ENCODE measurements at places on chromosomes 4 and X. TPM values are rescaled to one million over a fixed set of nuclear protein-coding genes. Genes with fewer than 3 reads are reported as not detected.

IL2RG gene
- total RNA-seq = 397 TPM

GRCh38 chrX:2540426-2540947 lies 39.7 kb upstream of the DHRSX start:
- no peak overlapping the region for H3K4me3 ChIP-seq
- no peaks in the 10 kb centered on the region for H3K27me3 ChIP-seq
- H3K4me1 ChIP-seq = no peaks in the 10 kb centered on the region
- no peaks in the 10 kb centered on the region for H3K36me3 ChIP-seq
- H3K27ac ChIP-seq = no peak overlapping the region

- no peak overlapping the region for H3K4me3 ChIP-seq
- no peak overlapping the region for H3K27ac ChIP-seq
- H3K4me1 ChIP-seq = peaks cover 5% of the 10 kb centered on the region
- no peak for DNase-seq
Observed at GRCh38 chrX:153645151-153645550, 1.9 kb upstream of the DUSP9 start.

DNA sequence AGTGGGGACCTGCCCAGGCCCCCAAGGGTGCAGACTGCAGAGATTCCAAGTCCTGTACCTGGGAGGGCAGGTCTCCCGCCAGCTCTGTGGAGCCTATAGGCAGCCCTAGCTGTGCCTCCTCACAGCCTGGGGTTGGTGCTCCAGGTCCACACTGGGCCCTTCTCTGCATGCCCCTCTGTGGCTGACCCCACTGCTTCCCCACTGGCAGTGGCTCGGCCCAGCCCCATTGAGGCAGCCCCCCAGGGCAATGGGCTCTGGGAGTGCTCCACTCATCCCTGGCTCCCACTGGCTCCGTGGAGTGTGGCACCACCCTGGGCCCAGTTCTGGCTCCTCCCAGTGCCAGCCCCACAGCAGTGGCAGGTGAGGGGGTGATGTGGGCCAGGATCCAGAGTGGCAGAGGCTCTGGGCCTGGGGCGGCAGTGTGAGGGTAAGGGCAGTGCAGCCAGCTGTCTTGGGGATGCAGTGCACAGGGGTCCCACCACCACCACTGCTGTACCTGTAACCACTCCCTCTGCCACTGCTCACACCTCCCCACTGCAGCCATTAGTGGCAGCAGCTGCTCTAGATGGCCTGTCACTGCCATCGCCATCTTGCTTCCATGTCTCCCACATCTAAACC lies 312.2 kb downstream of the GPM6A start:
- H3K27ac ChIP-seq = no peak overlapping the region
- no peaks in the 10 kb centered on the region for H3K36me3 ChIP-seq
- no peak for DNase-seq
- H3K4me3 ChIP-seq = no peak overlapping the region

- peak; percentile 56 for DNase-seq
- peaks cover 3% of the 10 kb centered on the region for H3K36me3 ChIP-seq
- H3K4me1 ChIP-seq = peaks cover 68% of the 10 kb centered on the region
Observed at GRCh38 chr4:48138936-48139335, 4.9 kb upstream of the TXK start.

- no peaks in the 10 kb centered on the region for H3K4me1 ChIP-seq
- no peaks in the 10 kb centered on the region for H3K27me3 ChIP-seq
- H3K4me3 ChIP-seq = no peak overlapping the region
- DNase-seq = no peak
- H3K27ac ChIP-seq = no peak overlapping the region
Observed at GRCh38 chr4:188372829-188373228, 233.6 kb downstream of the TRIML1 start.

DNA sequence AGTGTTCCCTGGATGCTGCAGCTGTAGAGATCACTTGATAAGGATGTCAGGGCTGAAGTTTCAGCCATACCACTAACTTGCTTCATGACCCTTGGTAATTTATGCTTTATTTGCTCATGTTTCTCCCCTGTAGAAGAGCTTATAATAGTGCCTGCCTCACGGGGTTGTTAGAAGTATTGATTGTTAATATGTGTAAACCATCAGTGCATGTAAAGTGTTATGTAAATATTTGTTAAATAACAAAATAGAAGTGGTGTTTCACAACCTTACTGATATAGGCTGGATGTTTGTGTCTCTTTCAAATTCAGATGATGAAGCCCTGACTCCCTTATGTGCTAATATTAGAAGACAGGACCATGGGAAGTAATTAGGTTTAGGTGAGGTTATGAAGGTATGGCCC lies 1.5 kb upstream of the CXCL2 start:
- H3K27me3 ChIP-seq = peaks cover 60% of the 10 kb centered on the region
- no peaks in the 10 kb centered on the region for H3K36me3 ChIP-seq
- H3K27ac ChIP-seq = no peak overlapping the region
- H3K4me3 ChIP-seq = no peak overlapping the region
- peaks cover 11% of the 10 kb centered on the region for H3K4me1 ChIP-seq

GRCh38 chr4:111274486-111274885 lies 651.6 kb upstream of the PITX2 start:
- H3K4me3 ChIP-seq = no peak overlapping the region
- H3K36me3 ChIP-seq = no peaks in the 10 kb centered on the region
- DNase-seq = no peak
- H3K27ac ChIP-seq = no peak overlapping the region
- no peaks in the 10 kb centered on the region for H3K4me1 ChIP-seq
- no peaks in the 10 kb centered on the region for H3K27me3 ChIP-seq

DNA sequence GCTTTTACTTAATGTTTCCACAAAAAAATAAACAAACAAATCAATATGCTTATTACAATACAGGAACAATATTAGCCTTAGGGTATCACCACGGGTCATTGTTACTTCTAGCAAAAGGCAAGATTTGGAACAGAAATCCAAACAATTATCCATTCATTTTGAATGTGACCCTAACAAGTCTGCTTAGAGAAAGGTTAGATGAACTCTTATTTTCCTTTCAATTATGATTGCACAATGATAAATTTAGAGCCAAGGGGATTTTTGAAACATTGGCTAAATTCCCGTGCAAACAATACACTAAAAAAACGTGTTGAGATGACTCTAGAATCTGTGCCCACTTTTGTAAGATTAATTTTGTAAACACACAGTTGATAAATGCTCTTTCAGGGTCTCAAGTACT lies 474.7 kb downstream of the PCDH7 start:
- H3K4me1 ChIP-seq = no peaks in the 10 kb centered on the region
- no peaks in the 10 kb centered on the region for H3K27me3 ChIP-seq
- DNase-seq = no peak

GRCh38 chrX:107537815-107538214 lies 88.4 kb downstream of the FRMPD3 start:
- H3K27me3 ChIP-seq = peaks cover 8% of the 10 kb centered on the region
- H3K36me3 ChIP-seq = no peaks in the 10 kb centered on the region
- no peak overlapping the region for H3K27ac ChIP-seq
- no peak overlapping the region for H3K4me3 ChIP-seq
- peak; percentile 6 for DNase-seq
- no peaks in the 10 kb centered on the region for H3K4me1 ChIP-seq

Measured in activated T-helper 1 cell treated with anti-CD3 and anti-CD28 coated beads, Interleukin-12 subunit alpha, Interleukin-12 subunit beta, Interleukin-2, Interleukin-4 antibody, amounts not matched to agents 30 ng/mL and 10 ng/mL and 1 ng/mL, durations not matched to agents 14 hours and 24 hours and 36 hours (primary cell).